ENCODE measurements at places on chromosomes 5 and 9. TPM values are rescaled to one million over a fixed set of nuclear protein-coding genes. Genes with fewer than 3 reads are reported as not detected.

DNA sequence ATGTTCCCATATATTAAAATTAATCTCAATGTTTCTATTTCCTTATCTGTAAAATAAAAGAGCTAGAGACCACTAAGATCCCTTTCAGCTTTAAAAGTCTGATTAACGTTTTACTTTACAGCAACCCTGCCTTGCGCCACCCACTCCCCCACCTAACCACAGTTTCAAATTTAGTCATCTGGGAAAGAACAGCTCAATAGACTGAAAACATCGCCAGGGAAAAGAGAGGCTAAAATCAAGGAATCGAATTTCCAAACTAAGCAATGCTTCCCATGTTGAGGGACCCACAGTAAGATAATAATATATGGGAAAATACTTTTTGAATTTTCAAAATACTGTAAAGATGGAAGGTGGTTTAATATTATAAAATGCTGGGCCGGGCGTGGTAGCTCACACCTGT lies 6.6 kb downstream of the SAXO1 start:
- no peak overlapping the region for H3K4me3 ChIP-seq
- no peak for DNase-seq
- no peaks in the 10 kb centered on the region for H3K27me3 ChIP-seq
- H3K27ac ChIP-seq, result no peak overlapping the region
- H3K4me1 ChIP-seq, result no peaks in the 10 kb centered on the region
- H3K36me3 ChIP-seq, result no peaks in the 10 kb centered on the region

GRCh38 chr5:160556846-160557245 lies 135.2 kb downstream of the PTTG1 start:
- no peak for DNase-seq
- no peak overlapping the region for H3K4me3 ChIP-seq
- H3K27ac ChIP-seq, result no peak overlapping the region
- no peaks in the 10 kb centered on the region for H3K27me3 ChIP-seq
- no peaks in the 10 kb centered on the region for H3K4me1 ChIP-seq

DNA sequence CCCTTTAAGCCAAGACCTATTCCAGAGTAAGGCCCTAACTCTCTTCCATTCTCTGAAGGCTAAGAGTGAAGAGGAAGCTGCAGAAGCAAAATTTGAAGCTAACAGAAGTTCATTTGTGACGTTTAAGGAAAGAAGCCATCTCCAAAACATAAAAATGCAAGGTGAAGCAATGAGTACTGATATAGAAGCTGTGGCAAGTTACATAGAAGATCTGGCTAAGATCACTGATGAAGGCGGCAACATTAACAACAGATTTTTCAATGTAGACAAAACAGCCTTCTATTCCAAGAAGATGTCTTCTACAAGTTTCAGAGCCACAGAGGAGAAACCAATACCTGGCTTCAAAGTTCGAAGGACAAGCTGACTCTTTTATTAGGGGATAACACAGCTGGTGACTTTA lies 1143.4 kb downstream of the CDH12 start:
- DNase-seq, result no peak
- no peaks in the 10 kb centered on the region for H3K27me3 ChIP-seq
- H3K36me3 ChIP-seq, result no peaks in the 10 kb centered on the region
- no peak overlapping the region for H3K4me3 ChIP-seq
- no peaks in the 10 kb centered on the region for H3K4me1 ChIP-seq
- no peak overlapping the region for H3K27ac ChIP-seq

DNA sequence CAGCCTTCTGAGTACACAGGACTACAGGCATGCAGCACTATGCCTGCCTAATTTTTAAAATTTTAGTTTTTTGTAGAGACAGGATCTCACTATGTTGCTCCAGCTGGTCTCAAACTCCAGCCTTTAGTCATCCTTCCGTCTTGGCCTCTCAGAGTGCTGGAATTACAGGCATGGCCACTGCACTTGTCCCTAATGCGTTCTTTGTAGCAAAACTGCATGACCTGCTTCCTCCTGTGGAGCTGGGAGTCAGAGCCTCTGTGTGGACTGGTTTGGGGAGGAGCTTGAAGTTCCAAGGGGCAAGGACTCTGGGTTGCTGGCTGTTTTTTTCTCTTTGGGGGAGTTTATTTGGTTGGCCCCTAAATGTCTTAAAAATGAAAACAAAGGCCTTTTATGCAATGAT lies 22.7 kb upstream of the ANKRD34B start:
- H3K27ac ChIP-seq, result no peak overlapping the region
- no peak for DNase-seq
- no peaks in the 10 kb centered on the region for H3K27me3 ChIP-seq
- H3K36me3 ChIP-seq, result no peaks in the 10 kb centered on the region

GRCh38 chr9:21995666-21996398 lies 1.2 kb downstream of the CDKN2B-AS1 start:
- peak; percentile 55 for DNase-seq
- H3K27ac ChIP-seq, result peak overlapping the region; percentile 89
- H3K4me3 ChIP-seq, result peak overlapping the region; percentile 81
- no peaks in the 10 kb centered on the region for H3K4me1 ChIP-seq

DNA sequence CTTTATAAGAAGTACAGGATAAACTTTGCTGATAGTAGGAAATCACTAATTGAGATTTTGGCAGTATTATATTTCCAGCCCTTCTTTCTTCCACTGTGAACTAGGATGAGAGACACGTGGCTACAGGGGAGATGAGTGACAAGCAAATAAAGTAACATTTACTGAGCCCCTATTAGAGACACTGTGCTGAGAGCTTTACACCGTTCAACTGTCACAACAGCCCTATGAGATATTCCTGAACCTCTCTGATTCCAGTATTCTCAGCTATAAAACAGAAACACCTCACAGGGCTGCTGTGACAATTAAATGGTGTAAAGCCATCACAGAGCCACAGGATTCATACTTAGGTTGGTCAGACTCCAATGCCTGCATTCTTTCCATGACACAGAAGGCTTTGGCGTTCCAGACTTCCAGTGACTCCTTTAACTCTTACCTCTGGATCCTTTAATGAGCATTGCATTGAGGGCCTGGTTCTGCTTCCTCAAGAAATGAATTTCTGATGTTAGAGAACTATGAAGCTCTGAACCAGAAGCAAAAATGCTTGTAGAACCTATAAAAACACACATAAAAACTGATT lies 169.0 kb downstream of the CDK5RAP2 start:
- H3K4me1 ChIP-seq, result no peaks in the 10 kb centered on the region
- H3K27me3 ChIP-seq, result no peaks in the 10 kb centered on the region
- no peak overlapping the region for H3K4me3 ChIP-seq
- DNase-seq, result no peak
- no peak overlapping the region for H3K27ac ChIP-seq
- peaks cover 4% of the 10 kb centered on the region for H3K36me3 ChIP-seq

DNA sequence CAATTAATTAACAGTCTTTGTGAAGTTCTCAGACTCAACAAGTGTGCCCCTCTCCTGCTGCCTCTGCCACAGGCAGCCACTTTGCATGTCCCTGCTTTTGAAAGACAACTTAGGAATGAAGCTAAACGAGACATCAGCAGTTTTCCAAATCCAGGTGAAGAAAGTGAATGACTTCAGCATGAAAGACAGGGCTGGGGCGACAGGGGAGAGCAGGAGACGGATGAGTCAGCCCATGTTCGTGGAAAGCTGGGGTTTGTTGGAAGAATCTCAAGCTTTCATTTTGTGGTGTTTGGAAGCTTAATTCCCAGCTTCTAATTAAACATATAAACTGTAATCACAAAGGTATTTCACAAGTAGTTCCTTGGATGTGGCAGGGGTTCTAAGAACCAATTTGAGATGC lies 207.8 kb upstream of the MAP3K1 start:
- no peak overlapping the region for H3K4me3 ChIP-seq
- H3K27me3 ChIP-seq, result no peaks in the 10 kb centered on the region
- no peaks in the 10 kb centered on the region for H3K36me3 ChIP-seq
- H3K4me1 ChIP-seq, result no peaks in the 10 kb centered on the region
- H3K27ac ChIP-seq, result no peak overlapping the region

- no peaks in the 10 kb centered on the region for H3K4me1 ChIP-seq
- H3K27ac ChIP-seq, result no peak overlapping the region
Observed at GRCh38 chr9:114483499-114483898, 21.8 kb downstream of the WHRN start.

GRCh38 chr5:169013208-169013728 lies 287.7 kb downstream of the SLIT3 start:
- H3K36me3 ChIP-seq, result no peaks in the 10 kb centered on the region
- DNase-seq, result no peak
- no peaks in the 10 kb centered on the region for H3K27me3 ChIP-seq

DNA sequence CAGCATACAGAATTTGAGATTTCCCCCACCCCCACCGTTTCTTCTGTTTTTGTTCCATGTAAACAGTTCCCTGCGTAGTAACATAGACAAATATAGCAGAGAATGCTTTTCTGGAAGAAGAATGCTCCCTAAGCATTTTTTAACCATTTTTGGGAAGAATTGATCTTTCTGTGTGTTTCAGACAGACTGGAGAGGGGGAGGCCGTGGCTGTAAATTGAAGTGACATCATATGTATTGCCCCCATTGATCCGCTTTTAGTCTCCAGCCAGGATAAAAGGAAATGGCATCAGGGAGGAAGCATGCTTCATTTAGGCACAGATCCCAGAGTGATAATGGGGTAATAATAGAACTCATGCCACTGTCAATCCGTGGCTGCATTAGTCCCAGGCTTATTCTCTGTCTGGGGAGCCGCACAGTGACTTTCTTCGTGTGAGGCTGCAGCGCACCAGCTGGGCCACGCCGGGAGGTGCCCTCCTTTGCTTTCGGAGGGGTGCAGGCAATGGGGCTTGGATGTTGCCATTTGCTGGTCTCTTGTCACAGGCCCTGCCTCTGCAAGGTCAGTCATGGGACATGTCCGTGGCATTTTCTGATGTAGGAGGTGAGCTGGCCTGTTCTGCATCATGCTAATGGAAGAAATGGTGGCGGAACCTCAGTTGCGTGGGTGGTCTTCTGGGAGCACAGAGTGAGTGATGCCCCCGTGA lies 261.5 kb downstream of the FANCC start:
- H3K36me3 ChIP-seq, result no peaks in the 10 kb centered on the region
- no peaks in the 10 kb centered on the region for H3K4me1 ChIP-seq
- H3K4me3 ChIP-seq, result no peak overlapping the region
- peak overlapping the region; percentile 43 for H3K27ac ChIP-seq
- no peaks in the 10 kb centered on the region for H3K27me3 ChIP-seq

- peak; percentile 12 for DNase-seq
- no peak overlapping the region for H3K27ac ChIP-seq
- H3K27me3 ChIP-seq, result no peaks in the 10 kb centered on the region
- H3K36me3 ChIP-seq, result no peaks in the 10 kb centered on the region
- no peak overlapping the region for H3K4me3 ChIP-seq
Observed at GRCh38 chr9:113932906-113933584, 56.9 kb downstream of the ZNF618 start.

DNA sequence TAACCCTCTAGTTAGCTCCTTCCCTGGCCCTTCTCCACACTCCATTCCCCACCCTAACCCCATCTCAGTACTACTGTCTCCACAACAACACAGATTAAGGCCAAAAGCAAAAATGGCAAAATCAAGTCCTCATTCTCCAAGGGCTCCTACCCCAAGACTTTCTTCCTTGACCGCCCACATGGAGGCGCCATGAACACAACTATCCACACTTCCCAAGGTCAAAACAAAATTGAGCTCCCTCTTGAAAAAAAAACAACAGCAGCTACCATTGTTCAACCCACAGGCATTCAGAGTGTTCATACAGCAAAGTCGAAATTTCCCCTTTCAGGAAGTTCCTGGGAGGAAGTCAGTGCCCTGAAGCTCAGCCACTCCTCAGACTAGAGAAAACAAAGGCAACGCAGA lies 54.4 kb downstream of the GNAQ start:
- no peaks in the 10 kb centered on the region for H3K27me3 ChIP-seq
- H3K27ac ChIP-seq, result peak overlapping the region; percentile 76
- H3K4me1 ChIP-seq, result peaks cover 11% of the 10 kb centered on the region

DNA sequence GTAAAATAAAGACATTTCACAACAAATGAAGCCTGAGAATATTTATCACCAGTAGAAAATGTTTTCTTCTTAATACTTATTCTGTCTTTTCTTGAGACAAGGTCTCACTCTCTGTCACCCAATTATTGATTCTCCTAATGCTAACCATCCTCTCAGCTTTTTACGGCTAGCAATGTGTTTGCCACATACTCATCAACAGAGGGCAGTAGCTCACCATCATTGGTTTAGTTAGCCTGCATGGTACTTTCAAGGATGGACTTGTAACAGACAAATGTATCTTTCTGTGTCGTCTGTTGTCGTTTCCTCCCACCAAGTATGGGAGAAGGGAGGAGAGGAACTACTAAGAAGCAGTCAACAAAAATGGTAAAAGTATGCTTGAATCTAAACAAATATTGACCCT lies 5.9 kb upstream of the ACO1 start:
- no peak overlapping the region for H3K4me3 ChIP-seq
- no peak overlapping the region for H3K27ac ChIP-seq
- H3K36me3 ChIP-seq, result no peaks in the 10 kb centered on the region
- peak; percentile 44 for DNase-seq

TLX3 gene
- total RNA-seq, result not detected

PCDHB11 gene
- total RNA-seq, result 0.59 TPM

FGF18 gene
- 0.35 TPM for total RNA-seq

DMRT3 gene
- not detected for total RNA-seq

ZDHHC11B gene
- total RNA-seq, result 1.4 TPM

PALM2AKAP2 gene
- total RNA-seq, result 3.4 TPM

ANKRD18A gene
- total RNA-seq, result 7.2 TPM

PCDHGA6 gene
- total RNA-seq, result 1.5 TPM

PTGDS gene
- total RNA-seq, result 15.9 TPM

ANKRD20A1 gene
- 4.7 TPM for total RNA-seq

SMIM32 gene
- total RNA-seq, result 20.2 TPM

SH2D3C gene
- 3.5 TPM for total RNA-seq

ADAMTS6 gene
- total RNA-seq, result 0.12 TPM

ASS1 gene
- total RNA-seq, result 380 TPM

All from colonic mucosa (tissue), 4 donors.